ENCODE measurements at places on chromosomes 4 and X.

GRCh38 chrX:11952176-11952720 is 186.0 kb upstream of the FRMPD4 start:
- DNase-seq, result no peak

- DNase-seq, result no peak
These were observed 31.0 kb downstream of the TMEM131L start for GRCh38 chr4:153497091-153497531.

- DNase-seq, result no peak
These were observed 125.0 kb upstream of the TBL1X start for GRCh38 chrX:9339603-9340491.

GRCh38 chrX:130716346-130716745 is 186.7 kb downstream of the ENOX2 start:
- DNase-seq, result no peak

DNA sequence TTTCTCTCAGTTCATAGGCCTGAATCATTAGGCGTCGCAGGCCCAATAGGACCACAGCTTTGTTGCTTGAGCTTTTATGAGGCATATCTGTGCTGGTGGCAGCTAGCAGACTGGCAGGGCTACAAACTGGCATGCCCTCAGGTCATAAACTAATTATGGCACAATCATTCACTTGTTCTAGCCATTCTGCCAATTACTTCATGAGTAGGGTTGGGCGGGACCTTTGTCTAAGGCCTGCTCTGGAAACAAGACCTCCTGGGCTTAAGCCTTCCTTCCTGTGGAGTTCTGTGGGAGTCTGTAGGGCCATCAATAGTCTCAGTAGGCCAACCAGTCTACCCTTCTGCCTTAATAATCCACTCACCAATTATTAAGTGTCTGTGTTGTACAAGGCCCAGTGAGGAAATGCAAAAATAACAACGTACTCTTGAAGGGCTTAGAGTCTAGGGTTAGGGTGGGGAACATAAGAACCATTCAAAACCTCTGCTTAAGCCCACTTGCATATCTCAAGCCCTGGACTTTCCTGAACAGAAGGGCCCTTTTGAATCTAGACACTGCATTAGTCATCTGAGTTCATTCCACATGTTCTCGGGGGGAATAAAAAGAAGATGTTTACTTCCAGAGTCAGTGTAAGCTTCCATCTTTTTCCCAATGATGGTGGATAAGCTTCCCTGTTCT is 44.5 kb downstream of the SHROOM4 start:
- no peak for DNase-seq

- DNase-seq, result no peak
These were observed 165.1 kb downstream of the TSPAN5 start for GRCh38 chr4:98493296-98493695.

- no peak for DNase-seq
These were observed 184.0 kb upstream of the PGRMC2 start for GRCh38 chr4:128471576-128471975.

DNA sequence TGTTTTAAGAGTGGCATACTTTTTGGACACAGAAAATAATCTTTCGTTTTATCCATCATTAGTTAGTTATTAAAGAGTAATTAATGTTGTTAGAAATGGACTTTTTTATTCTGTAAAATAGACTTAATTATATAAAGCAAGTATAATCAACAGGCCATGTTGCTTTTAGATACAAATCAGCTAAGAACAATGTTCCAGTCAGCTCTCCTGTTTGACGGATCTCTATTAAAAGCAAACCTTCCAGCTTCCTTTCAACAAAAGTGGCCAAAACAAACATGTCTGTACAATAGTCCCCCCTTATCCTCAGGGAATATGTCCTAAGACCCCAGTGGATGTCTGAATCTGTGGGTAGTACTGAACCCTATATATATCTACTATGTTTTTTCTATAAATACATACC is 4.9 kb upstream of the SLC10A4 start:
- no peak for DNase-seq

Data from SK-N-DZ (cell line).